HepG2 (cell line): ENCODE measurements at places on chromosomes 5 and 9. TPM values are rescaled to one million over a fixed set of nuclear protein-coding genes. Genes with fewer than 3 reads are reported as not detected.

DNA sequence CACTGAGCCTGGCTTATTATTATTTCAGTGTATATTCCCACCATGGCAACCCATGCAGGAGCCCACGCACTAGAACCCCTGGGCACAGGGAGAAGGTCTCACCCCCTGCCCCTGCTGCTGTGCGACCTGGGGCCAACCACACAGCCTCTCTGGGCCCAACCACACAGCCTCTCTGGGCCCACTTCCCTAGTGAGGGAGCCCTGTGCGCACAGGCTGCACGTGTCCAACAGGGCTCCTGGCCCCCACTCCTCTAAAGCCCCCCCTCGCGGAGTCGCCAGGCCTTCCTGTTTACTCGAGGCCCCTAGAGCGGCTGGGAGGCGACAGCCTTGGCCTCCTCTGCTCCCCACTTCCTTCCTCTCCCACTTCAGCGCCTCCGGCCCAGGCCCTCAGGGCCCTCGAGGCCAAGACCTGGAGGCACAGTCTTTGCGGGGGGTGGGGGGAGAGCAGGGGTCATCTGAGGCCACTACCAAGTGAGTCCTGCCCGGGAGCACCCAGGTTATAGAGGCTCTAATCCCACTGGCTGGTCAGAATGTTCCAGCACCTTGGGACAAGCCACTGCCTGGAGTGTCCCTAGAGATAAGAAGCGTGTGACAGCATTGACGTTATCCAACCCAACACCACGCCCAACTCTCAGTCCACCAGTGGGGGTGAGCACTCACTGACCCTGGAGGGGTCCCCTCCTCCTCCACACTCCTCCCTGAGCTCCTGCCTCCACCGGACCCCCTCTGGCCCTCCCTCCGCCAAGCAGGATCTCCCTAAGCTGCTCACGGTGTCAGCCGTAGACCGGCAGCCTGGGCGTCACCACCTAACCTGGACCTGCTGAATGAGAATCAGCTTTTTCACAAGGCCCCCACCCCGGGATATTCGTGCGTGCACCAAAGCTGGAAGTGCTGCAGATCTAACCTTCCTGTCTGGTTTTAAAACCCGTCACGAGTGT is 7.9 kb upstream of the ENG start:
- H3K4me1 ChIP-seq: peaks cover 65% of the 10 kb centered on the region
- H3K27ac ChIP-seq: no peak overlapping the region
- DNase-seq: no peak
- no peak overlapping the region for H3K4me3 ChIP-seq
- no peaks in the 10 kb centered on the region for H3K27me3 ChIP-seq

DNA sequence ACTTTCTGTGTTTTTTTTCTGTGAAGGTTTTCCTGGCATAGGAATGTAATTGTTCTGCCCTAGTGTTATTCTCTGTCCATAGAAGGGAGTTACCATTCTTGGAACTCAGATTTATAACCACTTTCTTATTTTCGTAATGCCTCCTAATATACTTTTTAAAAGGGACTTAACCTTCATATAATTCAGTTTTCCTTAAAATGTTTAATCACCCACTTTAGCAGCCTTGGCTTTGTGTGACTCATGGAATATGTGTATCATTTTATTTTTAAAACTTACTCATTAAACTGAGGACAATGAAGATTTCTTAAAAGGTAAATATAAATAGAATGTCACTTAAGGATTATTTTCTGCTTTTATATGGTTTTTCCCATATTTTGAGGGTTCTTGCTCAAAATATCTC is 50.0 kb downstream of the RAI14 start:
- H3K4me1 ChIP-seq: peaks cover 24% of the 10 kb centered on the region
- no peak overlapping the region for H3K27ac ChIP-seq
- H3K27me3 ChIP-seq: no peaks in the 10 kb centered on the region
- H3K4me3 ChIP-seq: no peak overlapping the region
- DNase-seq: no peak
- H3K36me3 ChIP-seq: no peaks in the 10 kb centered on the region

GRCh38 chr9:124409410-124409809 is 5.8 kb downstream of the PSMB7 start:
- no peak overlapping the region for H3K4me3 ChIP-seq
- H3K4me1 ChIP-seq: peaks cover 25% of the 10 kb centered on the region
- no peaks in the 10 kb centered on the region for H3K27me3 ChIP-seq
- H3K27ac ChIP-seq: no peak overlapping the region
- H3K36me3 ChIP-seq: peaks cover 20% of the 10 kb centered on the region
- DNase-seq: no peak

ADGRV1 gene
- polyA plus RNA-seq: 3.9 and 5.9 TPM in 2 replicates

- no peak overlapping the region for H3K27ac ChIP-seq
- H3K27me3 ChIP-seq: no peaks in the 10 kb centered on the region
- DNase-seq: no peak
- H3K4me3 ChIP-seq: no peak overlapping the region
Observed at GRCh38 chr5:157370967-157371366, 89.0 kb upstream of the NIPAL4 start.

DNA sequence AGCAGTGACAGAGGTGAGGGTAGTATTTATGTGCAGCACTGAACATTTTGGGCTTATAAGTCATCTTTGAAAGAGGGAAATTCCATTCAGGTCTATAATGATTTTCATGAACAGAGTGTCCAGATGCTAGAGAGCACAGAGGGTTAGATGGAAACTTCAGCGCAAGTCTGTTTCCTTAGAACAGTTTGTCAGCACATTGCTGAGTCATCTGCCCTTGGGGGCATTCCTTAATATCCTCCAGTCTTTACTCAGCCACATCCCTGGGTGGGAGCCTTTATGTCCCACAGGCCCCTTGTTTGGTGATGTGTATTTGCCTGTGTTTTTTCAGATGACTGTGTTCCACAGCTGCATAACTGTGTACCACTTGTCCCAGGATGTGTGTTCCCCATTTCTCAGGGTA is 138.5 kb upstream of the S1PR3 start:
- H3K4me1 ChIP-seq: no peaks in the 10 kb centered on the region
- DNase-seq: no peak
- no peaks in the 10 kb centered on the region for H3K36me3 ChIP-seq

GRCh38 chr5:22258139-22258538 is 595.0 kb downstream of the CDH12 start:
- H3K4me1 ChIP-seq: no peaks in the 10 kb centered on the region
- no peak overlapping the region for H3K4me3 ChIP-seq
- no peaks in the 10 kb centered on the region for H3K36me3 ChIP-seq
- H3K27me3 ChIP-seq: no peaks in the 10 kb centered on the region

DNA sequence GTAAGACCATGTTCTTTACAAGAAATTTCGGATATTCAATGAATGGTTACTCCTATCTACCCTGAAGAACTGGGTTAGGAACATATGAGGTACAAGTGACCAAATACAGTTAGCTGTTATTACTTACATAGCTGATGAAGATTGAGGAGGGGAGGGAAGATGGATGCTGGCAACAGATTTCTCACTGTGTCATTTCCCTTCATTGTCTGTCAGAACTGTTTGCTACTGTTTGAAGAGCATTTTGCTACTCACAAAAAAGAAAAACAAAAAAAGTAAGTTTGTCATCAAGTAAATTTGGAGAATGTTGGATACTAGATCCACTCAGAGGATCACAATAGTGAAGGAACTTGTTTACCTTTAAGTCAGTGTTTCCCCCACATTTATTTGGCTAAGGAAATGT is 53.7 kb downstream of the ENC1 start:
- H3K4me3 ChIP-seq: no peak overlapping the region
- H3K36me3 ChIP-seq: no peaks in the 10 kb centered on the region
- H3K27ac ChIP-seq: no peak overlapping the region
- H3K27me3 ChIP-seq: no peaks in the 10 kb centered on the region
- H3K4me1 ChIP-seq: peaks cover 92% of the 10 kb centered on the region

TOR1A gene
- polyA plus RNA-seq: 39.6 and 41.4 TPM in 2 replicates

SLC28A3 gene
- polyA plus RNA-seq: not detected in 2 replicates

DNA sequence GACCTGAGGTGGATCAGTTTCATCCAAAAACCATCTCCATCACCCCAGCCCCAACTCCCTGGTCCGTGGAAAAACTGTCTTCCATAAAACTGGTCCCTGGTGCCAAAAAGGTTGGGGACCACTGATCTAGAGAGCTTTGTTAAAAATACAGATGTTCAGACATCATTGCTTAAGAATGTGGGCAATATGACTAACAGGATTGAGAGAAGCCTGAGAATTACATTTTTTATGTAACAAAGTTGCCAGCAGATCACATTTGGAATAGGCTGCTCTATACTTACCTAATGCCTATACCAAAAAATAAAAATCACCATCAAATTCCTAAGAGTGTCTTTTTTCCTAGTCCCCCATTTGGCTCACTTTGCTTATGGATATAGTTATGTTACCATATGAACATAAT is 143.3 kb downstream of the RAPGEF6 start:
- H3K27me3 ChIP-seq: no peaks in the 10 kb centered on the region
- no peak overlapping the region for H3K4me3 ChIP-seq
- H3K27ac ChIP-seq: no peak overlapping the region

DNA sequence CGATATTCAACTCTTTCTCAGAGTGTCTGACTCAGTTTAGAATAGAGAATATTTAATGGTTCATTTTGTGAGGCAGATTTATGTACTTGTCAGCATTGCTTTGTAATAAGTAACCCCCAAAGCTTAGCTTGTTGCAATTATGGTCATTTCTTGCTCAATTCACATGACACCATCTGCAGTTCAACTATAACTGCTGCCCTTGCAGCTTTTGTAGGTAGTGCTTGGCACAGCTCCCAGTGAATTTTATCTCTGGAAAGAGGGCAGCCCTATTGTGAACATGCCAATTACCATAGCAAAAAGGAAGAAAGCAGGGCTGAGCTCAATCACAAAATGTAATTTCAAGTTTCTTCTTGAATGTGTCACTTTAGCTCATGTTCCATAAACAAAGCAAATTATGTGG is 1587.7 kb upstream of the ACO1 start:
- H3K27ac ChIP-seq: no peak overlapping the region
- no peak overlapping the region for H3K4me3 ChIP-seq
- no peaks in the 10 kb centered on the region for H3K36me3 ChIP-seq
- no peak for DNase-seq
- no peaks in the 10 kb centered on the region for H3K4me1 ChIP-seq

- no peaks in the 10 kb centered on the region for H3K4me1 ChIP-seq
- no peaks in the 10 kb centered on the region for H3K36me3 ChIP-seq
- H3K27me3 ChIP-seq: no peaks in the 10 kb centered on the region
- H3K27ac ChIP-seq: no peak overlapping the region
- DNase-seq: no peak
- no peak overlapping the region for H3K4me3 ChIP-seq
Observed at GRCh38 chr5:40477856-40478546, 201.7 kb upstream of the PTGER4 start.

DNA sequence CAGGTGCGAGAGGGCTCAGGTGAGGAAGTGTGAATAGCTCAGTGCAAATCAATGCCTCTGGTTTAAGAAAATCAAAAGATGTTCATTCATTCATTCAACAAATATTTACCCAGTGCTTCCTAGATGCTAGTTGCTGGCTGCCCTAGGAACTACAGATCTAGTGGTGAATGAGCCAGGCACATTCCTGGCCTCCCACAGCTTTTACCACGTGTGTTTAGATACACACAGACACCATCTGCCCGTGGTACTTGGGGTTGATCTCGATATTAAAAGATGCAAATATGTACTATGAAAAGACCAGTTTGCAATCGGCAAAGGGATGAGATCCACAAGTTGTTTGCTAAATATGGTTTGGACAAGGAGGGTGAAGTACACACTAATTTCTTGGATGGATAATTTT is 78.2 kb downstream of the GTF3C4 start:
- DNase-seq: no peak
- H3K4me3 ChIP-seq: no peak overlapping the region
- H3K4me1 ChIP-seq: 0 out of 2 replicates have a peak, but pooled peaks cover 6% of the 10 kb centered on the region
- no peaks in the 10 kb centered on the region; the same call in 1 of the 2 replicates for H3K27me3 ChIP-seq

- DNase-seq: peak; percentile 12
- no peaks in the 10 kb centered on the region for H3K4me1 ChIP-seq
- H3K27me3 ChIP-seq: no peaks in the 10 kb centered on the region
- no peak overlapping the region for H3K4me3 ChIP-seq
- H3K36me3 ChIP-seq: no peaks in the 10 kb centered on the region
- H3K27ac ChIP-seq: no peak overlapping the region
Observed at GRCh38 chr9:70510157-70510770, 95.8 kb upstream of the KLF9 start.

CXCL14 gene
- not detected in 2 replicates for polyA plus RNA-seq

DNA sequence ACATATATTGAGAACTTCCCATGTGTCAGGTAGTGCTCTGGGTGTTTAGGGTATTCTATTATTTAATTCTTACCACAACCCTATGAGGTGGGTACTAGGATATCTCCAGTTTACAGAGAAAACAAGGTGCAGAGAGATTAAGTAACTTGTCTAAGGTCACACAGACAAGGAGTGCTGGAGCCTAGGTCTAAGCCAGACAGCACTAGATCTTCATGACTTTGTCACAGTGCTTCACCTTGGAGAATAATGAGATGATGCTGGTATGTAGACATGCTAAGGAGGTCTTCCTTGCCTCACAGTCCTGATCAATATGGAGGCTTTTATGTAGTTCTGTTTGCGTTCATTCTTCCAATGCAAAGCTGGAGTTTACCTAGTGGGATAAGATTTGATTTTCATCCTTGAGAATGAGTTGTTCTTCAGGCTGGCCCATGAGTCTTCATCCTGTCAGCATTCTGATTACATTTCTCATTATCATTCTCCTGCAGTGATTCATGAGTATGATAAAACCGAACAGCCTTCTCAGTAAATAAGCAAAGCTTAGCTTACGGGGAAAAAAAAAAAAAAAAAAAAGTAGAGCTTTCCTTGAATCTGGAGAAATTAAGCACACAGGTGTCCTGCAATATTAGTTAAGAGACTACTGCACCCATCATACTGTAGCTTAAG is 176.3 kb downstream of the C9orf152 start:
- DNase-seq: no peak
- H3K27ac ChIP-seq: no peak overlapping the region
- no peaks in the 10 kb centered on the region for H3K36me3 ChIP-seq
- H3K4me1 ChIP-seq: peaks cover 46% of the 10 kb centered on the region
- no peak overlapping the region for H3K4me3 ChIP-seq

BTNL3 gene
- polyA plus RNA-seq: not detected in 2 replicates

PFN3 gene
- not detected in 2 replicates for polyA plus RNA-seq

DNA sequence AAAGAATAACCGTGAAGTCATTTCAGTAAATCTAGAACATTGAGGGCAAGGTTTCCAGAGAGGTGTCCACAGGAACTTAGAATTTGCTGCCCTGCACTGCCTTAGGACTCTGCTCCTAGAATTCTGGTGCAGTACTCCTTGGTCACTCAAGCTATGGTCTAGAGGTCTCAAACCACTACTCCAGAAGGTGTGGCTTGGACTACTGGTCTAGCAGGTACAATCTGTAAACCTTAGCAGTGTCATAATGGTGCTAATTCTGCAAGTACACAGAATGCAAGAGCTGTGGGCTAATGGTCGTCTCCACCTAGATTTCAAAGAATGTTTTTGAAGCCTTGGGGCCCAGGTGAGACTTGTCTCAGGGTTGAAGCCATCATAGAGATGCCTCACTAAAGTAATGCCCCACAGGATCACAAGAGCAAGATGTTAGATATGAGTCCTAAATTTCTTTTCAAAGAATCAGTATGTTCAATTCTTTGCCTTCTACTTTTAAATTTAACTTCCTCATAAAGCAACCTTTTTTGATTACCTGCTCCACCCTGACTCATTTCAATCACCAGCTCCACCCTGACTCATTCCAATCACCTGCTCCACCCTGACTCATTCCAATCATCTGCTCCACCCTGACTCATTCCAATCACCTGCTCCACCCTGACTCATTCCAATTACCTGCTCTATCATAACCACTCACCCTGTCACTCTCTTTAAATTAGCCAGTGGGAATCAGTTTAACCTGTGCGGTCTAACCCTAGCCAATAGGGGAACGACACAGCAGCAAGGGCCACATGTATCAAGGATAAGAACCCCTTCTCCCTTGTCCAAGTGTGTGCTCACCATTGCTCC is 1111.8 kb upstream of the ACO1 start:
- no peak overlapping the region for H3K4me3 ChIP-seq
- H3K36me3 ChIP-seq: no peaks in the 10 kb centered on the region
- H3K4me1 ChIP-seq: no peaks in the 10 kb centered on the region
- no peak for DNase-seq
- H3K27me3 ChIP-seq: no peaks in the 10 kb centered on the region

AK8 gene
- 0.09 and 0.11 TPM in 2 replicates for polyA plus RNA-seq
